Right atrium auricular region (tissue), 2 donors: ENCODE measurements at places on chromosomes 2 and 18. TPM values are rescaled to one million over a fixed set of nuclear protein-coding genes. Genes with fewer than 3 reads are reported as not detected.

DNA sequence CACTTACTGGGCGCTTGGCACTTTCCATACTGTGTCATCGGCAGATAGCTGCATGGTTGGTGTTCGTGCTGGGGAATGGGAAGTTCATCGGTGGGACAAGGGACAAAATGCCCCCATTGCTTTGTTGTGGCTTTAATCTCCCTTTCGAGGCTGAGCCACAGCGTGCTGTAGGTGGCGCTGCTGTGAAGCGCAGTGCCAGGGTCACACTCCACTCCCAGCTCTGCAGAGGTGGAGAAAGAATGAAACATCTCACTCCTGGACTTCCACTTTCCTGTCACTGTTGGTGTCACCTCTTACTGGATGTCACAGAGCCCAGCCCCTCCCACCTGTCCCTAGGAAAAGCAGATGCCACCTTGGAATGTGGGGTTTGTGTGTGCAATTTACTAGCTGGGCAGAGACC is 8.7 kb downstream of the TYMS start:
- peaks cover 11% of the 10 kb centered on the region for H3K36me3 ChIP-seq
- no peaks in the 10 kb centered on the region for H3K4me1 ChIP-seq
- H3K4me3 ChIP-seq: no peak overlapping the region

DNA sequence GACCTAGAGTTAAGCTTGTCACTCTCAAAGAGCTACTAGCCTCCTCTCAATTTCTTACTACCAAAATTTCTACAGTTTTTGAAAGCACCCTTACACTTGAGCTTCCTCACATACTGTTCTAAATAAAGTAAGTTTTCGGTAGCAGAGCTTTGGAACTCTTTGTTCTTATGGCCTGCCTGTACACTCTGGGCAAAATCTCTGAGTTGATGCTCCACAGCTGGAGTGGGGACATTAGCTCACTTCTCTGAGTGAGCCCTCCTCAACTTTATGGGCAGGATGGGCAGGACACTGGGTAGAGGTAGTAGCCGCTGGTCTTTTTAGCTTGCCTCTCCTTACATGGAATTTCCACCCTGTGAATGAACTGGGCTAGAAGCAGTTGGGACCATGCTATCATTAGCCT is 127.8 kb downstream of the FAM210A start:
- no peaks in the 10 kb centered on the region for H3K27me3 ChIP-seq
- H3K4me3 ChIP-seq: no peak overlapping the region
- no peak for DNase-seq
- H3K27ac ChIP-seq: no peak overlapping the region
- no peaks in the 10 kb centered on the region for H3K36me3 ChIP-seq

DNA sequence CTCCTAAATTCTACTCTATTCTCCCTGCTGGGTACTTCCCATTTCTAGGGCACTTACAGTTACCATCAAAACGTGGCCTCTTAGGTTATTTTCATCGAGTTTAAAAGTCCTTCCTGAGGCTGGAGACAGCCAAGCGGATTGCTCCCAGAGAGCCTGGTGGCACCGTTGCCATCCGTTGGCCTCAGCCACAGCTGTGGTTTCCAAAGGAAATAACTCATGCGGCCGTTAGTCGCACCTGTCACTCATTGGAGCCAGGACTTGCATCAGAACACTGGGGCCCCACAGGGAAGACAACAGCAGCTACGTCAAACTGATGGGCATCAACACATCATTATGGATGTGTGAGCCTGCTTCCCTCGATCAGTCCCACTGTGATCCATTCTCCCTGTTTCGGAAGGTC is 453.4 kb downstream of the BCL11A start:
- no peaks in the 10 kb centered on the region for H3K4me1 ChIP-seq
- H3K36me3 ChIP-seq: no peaks in the 10 kb centered on the region
- no peak overlapping the region for H3K4me3 ChIP-seq
- H3K27ac ChIP-seq: no peak overlapping the region

GRCh38 chr18:9653390-9653789 is 39.0 kb upstream of the PPP4R1 start:
- no peak for DNase-seq
- no peaks in the 10 kb centered on the region for H3K4me1 ChIP-seq
- H3K4me3 ChIP-seq: no peak overlapping the region
- H3K27ac ChIP-seq: no peak overlapping the region
- H3K36me3 ChIP-seq: no peaks in the 10 kb centered on the region
- no peaks in the 10 kb centered on the region for H3K27me3 ChIP-seq

DNA sequence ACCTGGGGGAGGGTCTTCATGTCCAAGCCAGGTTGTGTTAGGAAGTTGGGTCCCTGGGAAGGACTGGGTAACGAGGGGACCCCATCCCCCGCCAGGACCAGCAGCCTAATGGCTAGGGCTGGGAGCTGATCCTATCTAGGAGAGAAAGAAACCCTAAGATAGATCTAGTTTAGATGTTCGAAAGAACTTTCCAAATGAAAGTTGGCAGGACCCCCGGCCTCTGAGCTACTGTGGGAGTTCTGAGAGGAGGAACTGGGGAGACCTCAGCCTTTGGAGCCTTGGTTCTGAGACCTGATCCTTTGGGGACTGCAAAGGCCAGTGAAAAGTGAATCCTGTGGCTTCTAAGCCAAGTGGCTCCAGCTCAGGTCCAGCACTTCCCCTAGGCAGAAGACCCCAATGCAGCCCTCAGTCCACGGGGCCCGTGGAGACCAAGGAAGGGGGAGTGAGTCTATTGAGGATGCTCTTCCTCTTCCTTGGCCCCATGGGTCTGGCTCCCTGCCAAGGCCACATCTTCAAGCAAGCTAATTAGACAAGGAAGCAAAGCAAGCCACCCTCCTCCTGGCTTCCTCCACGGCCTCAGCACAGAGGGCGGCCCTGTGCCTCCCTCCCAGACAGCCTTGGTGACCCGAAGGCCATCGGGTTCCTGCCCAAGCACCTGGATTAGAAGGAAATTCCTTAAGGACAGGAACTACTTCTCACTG is 23.5 kb downstream of the CCT7 start:
- no peak for DNase-seq
- H3K27ac ChIP-seq: no peak overlapping the region
- H3K4me3 ChIP-seq: no peak overlapping the region
- no peaks in the 10 kb centered on the region for H3K4me1 ChIP-seq

GRCh38 chr2:236117861-236118269 is 50.3 kb downstream of the GBX2 start:
- H3K27ac ChIP-seq: no peak overlapping the region
- H3K4me1 ChIP-seq: no peaks in the 10 kb centered on the region
- H3K27me3 ChIP-seq: no peaks in the 10 kb centered on the region
- DNase-seq: no peak

- H3K4me1 ChIP-seq: no peaks in the 10 kb centered on the region
- H3K27ac ChIP-seq: no peak overlapping the region
- DNase-seq: no peak
- no peaks in the 10 kb centered on the region for H3K27me3 ChIP-seq
- no peaks in the 10 kb centered on the region for H3K36me3 ChIP-seq
These were observed 434.4 kb upstream of the RGPD4 start for GRCh38 chr2:107392241-107392704.

DNA sequence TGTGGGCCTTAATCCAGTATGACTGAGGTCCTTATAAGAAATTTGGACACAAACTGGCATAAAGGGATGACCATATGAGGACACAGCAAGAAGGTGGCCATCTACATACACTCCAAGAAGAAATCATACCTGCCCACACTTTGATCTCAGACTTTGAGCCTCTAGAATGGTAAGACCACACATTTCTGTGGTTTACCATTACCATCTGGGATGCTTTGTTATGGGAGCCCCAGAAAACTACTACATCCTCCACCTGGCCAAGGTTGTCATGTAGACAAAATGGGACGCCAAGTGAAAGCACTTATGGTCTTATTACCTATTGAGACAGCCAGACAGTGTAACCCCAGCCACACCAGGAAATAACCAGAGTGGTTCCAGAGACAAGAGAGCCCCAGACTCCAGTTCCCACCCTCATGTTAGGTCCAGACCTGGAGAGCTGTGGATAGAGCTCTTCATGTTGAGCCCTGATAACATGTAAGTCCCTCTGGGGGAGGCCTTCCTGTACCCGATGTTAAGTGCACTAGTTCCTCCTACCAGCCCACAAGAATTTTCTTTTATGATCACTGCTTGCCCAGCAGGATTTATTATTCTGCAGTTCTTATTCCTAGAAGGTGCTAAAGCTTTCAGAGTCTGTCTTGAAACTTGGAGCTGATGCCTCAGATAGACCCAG is 4.6 kb upstream of the ADD2 start:
- no peak overlapping the region for H3K27ac ChIP-seq
- H3K36me3 ChIP-seq: no peaks in the 10 kb centered on the region
- H3K27me3 ChIP-seq: no peaks in the 10 kb centered on the region
- DNase-seq: no peak

GRCh38 chr2:126828491-126828890 is 70.2 kb upstream of the TEX51 start:
- H3K4me3 ChIP-seq: no peak overlapping the region
- H3K4me1 ChIP-seq: no peaks in the 10 kb centered on the region
- no peak for DNase-seq
- no peaks in the 10 kb centered on the region for H3K27me3 ChIP-seq
- no peaks in the 10 kb centered on the region for H3K36me3 ChIP-seq
- H3K27ac ChIP-seq: no peak overlapping the region

DNA sequence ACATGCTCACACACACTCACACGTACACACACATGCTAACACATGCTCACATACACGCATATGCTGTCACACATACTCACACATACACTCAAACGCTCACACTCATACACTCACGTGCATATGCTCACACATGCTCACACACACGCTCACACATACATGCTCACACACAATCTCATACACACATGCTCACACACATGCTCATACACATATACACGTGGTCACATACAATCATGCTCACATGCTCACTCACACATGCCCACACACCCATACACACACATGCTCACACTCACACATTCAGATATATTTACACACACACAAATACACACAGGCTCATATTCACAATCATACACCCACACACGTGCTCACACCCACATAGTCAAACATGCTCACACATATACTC is 17.5 kb upstream of the SALL3 start:
- H3K27me3 ChIP-seq: no peaks in the 10 kb centered on the region
- H3K27ac ChIP-seq: no peak overlapping the region
- DNase-seq: no peak
- H3K4me3 ChIP-seq: no peak overlapping the region

- H3K27me3 ChIP-seq: no peaks in the 10 kb centered on the region
- H3K4me1 ChIP-seq: peaks cover 18% of the 10 kb centered on the region
- H3K4me3 ChIP-seq: no peak overlapping the region
- no peaks in the 10 kb centered on the region for H3K36me3 ChIP-seq
These were observed 205.8 kb upstream of the NCKAP5 start for GRCh38 chr2:133773854-133774653.

DNA sequence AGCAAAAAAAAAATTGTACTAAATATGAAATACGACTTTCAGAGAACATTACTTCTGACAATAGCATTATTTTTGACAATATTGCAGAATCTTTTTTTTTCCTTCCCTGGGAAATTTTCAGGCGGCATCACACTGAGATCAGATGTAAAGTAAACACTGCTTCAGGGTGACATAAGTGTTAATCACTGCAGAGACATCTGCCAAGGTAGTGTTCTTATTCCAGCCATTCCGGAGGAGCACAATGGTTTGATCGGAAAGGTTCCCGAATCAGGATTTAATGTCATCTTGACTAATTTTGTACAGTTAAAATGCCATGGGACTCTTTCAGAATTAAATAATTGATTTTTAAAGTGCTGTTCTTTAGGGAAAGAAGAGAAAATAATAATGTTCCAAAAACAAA is 56.7 kb upstream of the ZNF236 start:
- no peaks in the 10 kb centered on the region for H3K36me3 ChIP-seq
- no peak for DNase-seq
- no peaks in the 10 kb centered on the region for H3K27me3 ChIP-seq
- H3K27ac ChIP-seq: no peak overlapping the region
- no peak overlapping the region for H3K4me3 ChIP-seq

- H3K27me3 ChIP-seq: no peaks in the 10 kb centered on the region
- no peak overlapping the region for H3K4me3 ChIP-seq
- no peaks in the 10 kb centered on the region for H3K36me3 ChIP-seq
- H3K4me1 ChIP-seq: no peaks in the 10 kb centered on the region
- no peak for DNase-seq
These were observed 36.6 kb downstream of the USP34 start for GRCh38 chr2:61434314-61434713.

DNA sequence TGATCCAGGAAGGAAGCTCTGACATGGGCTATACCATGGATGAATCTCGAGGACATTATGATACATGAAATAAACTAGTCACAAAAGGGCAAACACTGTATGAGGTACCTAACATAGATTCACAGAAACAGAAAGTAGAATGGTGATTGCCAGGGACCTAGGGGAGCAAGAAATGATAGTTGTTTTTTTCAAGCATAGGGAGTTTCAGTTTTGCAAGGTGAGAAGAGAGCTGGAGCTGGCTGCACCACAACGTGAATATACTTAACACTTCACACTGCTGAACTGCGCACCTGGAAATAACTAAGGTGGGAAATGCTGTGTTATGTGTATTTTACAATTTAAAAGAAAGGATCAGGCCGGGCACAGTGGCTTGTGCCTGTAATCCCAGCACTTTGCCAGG is 13.2 kb upstream of the AGAP1 start:
- no peak for DNase-seq
- no peak overlapping the region for H3K4me3 ChIP-seq

DNA sequence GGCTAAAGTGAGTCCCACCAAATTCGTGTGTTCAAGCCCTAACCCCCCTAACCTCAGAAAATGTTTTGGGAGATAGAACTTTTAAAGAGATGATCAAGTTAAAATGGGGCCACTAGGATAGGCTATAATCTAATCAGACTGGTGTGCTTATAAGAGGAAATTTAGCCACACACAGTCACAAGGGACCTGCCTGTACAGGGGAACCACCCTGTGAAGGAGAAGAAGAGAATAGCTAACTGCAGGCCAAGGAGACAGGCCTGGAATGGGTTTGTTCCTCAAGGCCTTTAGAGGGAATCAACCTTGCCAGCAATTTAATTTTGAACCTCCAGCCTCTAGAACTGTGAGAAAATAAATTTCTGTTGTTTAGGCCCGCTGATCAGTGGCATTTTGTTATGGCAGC is 36.0 kb upstream of the TANK start:
- peak overlapping the region; percentile 58 for H3K27ac ChIP-seq
- no peaks in the 10 kb centered on the region for H3K4me1 ChIP-seq
- H3K27me3 ChIP-seq: no peaks in the 10 kb centered on the region
- DNase-seq: no peak
- no peaks in the 10 kb centered on the region for H3K36me3 ChIP-seq
- H3K4me3 ChIP-seq: no peak overlapping the region

DNA sequence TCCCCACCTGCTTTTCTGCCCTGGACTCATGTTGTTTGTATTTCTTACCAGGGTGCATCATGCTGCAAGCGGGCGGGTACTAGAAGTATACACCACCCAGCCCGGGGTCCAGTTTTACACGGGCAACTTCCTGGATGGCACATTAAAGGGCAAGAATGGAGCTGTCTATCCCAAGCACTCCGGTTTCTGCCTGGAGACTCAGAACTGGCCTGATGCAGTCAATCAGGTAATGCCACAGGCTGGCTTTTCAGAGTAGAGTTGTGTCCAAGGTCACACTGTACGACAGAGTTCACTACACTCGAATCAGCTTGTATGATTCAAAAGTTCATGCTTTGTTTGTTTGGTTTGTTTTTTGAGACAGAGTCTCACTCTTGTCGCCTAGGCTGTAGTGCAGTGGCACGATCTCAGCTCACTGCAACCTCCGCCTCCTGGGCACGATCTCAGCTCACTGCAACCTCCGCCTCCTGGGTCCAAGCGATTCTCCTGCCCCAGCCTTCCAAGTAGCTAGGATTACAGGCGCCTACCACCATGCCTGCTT is 19.4 kb downstream of the SRSF7 start:
- no peak overlapping the region for H3K4me3 ChIP-seq
- H3K27ac ChIP-seq: no peak overlapping the region
- H3K36me3 ChIP-seq: peaks cover 27% of the 10 kb centered on the region
- H3K4me1 ChIP-seq: no peaks in the 10 kb centered on the region
- no peaks in the 10 kb centered on the region for H3K27me3 ChIP-seq

The CCDC102B gene
- 5.9 TPM for total RNA-seq

The MYO5B gene
- 10.2 TPM for total RNA-seq

The CCDC68 gene
- total RNA-seq: 7.3 TPM

The GCG gene
- total RNA-seq: not detected
